ENCODE measurements at places on chromosomes 16 and 17. TPM values are rescaled to one million over a fixed set of nuclear protein-coding genes. Genes with fewer than 3 reads are reported as not detected.

GRCh38 chr17:73539166-73539565 lies 105.1 kb downstream of the SDK2 start:
- DNase-seq = no peak

DNA sequence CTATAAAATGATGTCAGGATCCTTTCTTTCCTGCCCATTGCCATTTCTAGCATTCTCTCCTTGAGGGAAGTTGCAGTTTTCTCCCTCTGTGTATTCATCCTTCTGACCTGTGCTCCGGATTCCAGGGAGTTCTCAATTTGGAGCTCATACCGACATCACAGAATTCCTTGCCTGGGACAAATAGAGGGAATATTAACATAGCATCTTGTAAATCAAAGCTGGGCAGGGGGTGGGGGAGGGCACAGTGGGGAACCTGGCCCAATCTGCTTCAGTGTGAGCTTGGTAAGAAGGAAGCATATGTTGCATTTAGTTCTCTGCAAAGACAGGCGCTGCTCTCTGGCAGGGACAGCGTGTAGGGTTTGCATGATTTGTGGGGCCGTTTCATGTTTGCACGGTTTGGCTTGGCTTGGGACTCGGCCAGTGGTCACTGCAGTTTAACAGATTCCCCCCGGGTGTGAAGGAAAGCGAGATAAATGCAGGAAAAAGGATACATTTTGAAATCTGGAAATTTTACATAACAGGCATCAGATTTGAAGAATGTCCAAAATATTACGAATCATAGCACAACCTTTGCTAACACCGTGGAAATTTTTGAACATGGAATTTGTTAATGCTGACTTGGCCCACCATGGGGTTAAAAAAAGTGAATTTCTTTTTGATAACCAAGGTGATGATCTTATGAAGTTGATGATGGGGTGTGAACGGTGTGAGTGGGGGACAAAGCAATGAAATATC lies 178.0 kb downstream of the WWOX start:
- DNase-seq = no peak

DNA sequence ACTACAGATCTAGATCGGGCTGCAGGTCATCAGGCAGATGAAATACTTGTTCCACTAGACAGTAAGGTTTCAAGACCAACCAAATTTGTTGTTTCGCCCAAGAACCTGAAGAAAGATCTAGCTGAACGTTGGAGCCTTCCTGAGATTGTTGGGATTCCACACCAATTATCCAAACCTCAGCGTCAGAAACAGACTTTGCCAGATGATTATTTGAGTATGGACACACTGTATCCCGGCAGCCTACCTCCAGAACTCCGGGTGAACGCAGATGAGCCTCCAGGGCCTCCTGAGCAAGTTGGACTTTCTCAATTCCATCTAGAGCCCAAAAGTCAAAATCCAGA lies 14.4 kb downstream of the LRRC37B start:
- DNase-seq = no peak

DNA sequence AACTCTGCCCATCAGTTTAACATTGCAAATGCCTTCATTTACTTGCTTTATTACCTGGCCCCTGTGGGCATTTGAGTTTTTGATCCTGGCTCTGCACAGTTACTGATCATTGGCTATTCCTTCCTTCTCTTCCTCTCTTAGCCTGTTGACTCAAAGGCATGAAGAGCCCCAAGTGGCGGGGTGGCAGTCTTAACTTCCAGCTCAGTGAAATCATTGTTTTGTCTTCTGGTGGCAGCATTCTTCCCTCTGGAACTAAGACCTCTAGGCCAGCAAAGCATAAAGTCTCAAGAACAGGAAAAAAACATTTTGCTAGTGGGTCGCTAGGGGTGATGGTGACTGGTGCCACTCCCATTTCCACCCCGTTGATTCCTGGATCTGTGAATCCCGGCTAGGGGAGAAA lies 52.3 kb upstream of the MRTFB start:
- DNase-seq = no peak

- DNase-seq = peak; percentile 63
Measured at GRCh38 chr16:14300705-14301168, 229.6 kb downstream of the MRTFB start.

The CRHR1 gene
- not detected for polyA plus RNA-seq

The PVALEF gene
- polyA plus RNA-seq = 0.14 TPM

The STX1B gene
- polyA plus RNA-seq = 1.6 TPM
